ENCODE measurements at places on chromosomes 5 and 9. TPM values are rescaled to one million over a fixed set of nuclear protein-coding genes. Genes with fewer than 3 reads are reported as not detected.

Gene VCAN
- total RNA-seq, result 75.9 TPM

Gene HSD17B3
- not detected for total RNA-seq

Gene CCDC192
- 1.2 TPM for total RNA-seq

Gene PROB1
- 2.4 TPM for total RNA-seq

Gene SEMA6A
- total RNA-seq, result 37.8 TPM

Gene CDO1
- 3.5 TPM for total RNA-seq

Gene SIT1
- 0.52 TPM for total RNA-seq

Gene LCN9
- total RNA-seq, result not detected

Gene PIP5K1B
- 13.8 TPM for total RNA-seq

Gene ZNF608
- 29.6 TPM for total RNA-seq

Gene LHFPL2
- total RNA-seq, result 33.3 TPM

Gene CCDC183
- total RNA-seq, result 0.18 TPM

Gene SLC6A7
- total RNA-seq, result 0.10 TPM

Gene LECT2
- not detected for total RNA-seq

Gene TMEM215
- not detected for total RNA-seq

GRCh38 chr9:29422438-29422837 lies 1849.2 kb upstream of the C9orf72 start:
- no peak for DNase-seq

- no peak for DNase-seq
Measured at GRCh38 chr5:110356677-110357076, 369.8 kb downstream of the TMEM232 start.

DNA sequence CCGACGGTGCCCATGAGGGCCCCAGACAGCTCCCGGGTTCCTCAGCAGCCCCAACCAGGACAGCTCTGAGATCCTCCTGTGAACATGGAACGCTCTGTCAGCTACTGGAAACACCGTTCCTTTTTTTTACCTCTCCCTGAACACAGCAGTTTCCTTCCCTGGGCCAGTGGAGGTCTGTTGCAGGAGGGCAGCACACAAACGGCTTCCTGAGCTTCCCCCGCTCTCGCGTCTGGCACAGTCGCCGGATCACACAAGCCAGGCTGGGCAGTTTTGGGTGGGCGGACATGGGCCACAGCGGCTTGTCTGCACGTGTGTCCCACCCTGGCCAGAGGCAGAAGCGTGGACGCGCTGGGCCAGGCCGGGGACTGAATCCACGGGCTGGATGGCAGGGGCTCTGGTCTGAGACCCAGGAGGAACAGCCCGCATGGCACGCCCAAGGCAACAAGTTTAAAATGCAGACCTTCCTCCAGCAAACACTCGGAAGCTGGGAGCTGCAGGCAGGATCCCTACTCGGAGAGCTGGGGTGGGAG lies 106.8 kb upstream of the SARDH start:
- no peak for DNase-seq

GRCh38 chr5:142096382-142096781 lies 12.2 kb upstream of the NDFIP1 start:
- DNase-seq, result no peak

GRCh38 chr9:131500939-131501541 lies 1.7 kb upstream of the POMT1 start:
- no peak for DNase-seq

DNA sequence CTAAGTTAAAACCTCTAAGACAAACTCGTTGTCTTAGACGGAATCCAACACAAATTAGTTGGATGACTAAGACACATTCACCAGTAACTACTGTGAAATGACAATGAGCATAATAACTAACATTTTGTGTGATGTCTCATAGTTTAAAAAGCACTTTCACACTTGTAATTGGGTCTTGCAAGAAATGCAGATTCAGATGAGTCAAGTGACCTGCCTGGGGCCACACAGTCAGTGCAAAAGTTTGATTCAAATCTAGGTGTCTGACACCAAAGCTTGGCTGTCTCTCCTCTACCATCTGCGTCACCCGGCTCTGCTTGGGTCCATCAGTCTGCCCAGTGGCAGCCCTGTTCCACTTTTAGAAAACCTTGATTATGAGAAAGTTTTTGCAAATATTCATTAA lies 143.7 kb downstream of the TTLL11 start:
- no peak for DNase-seq

GRCh38 chr5:15117688-15118087 lies 246.1 kb upstream of the ANKH start:
- no peak for DNase-seq

- DNase-seq, result no peak
Measured at GRCh38 chr5:16687898-16688297, 71.1 kb upstream of the RETREG1 start.

- DNase-seq, result no peak
Measured at GRCh38 chr5:96006291-96006690, 44.6 kb upstream of the ELL2 start.

DNA sequence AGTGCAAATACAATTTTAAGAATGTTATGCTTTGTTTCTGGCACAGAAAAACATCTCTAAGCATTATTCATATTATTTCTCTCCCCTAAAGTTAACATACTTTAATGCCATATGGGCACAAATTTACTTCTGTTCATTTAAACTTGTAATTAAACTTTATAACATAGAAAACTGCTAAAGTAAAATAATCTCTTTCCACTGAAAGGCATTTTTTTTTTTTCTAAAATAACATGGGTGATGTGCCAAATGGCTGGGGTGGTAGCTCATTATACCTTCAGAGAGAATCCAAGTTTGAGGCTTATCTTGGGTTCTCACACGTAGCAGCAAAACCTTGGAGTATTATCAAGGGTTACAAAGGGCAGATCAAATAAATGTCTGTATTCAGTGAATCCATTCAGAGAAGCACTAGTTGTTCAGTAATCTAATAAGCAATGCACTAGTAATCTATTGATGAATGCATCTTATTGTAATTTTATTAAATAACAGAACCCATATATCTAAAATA lies 257.6 kb upstream of the POU5F2 start:
- DNase-seq, result no peak

- DNase-seq, result peak; percentile 95
Measured at GRCh38 chr5:138465261-138466124, at the start of gene EGR1. Gene EGR1 (plus strand): TSS chr5:138465479. CDS start chr5:138465762, 283 bp downstream.

DNA sequence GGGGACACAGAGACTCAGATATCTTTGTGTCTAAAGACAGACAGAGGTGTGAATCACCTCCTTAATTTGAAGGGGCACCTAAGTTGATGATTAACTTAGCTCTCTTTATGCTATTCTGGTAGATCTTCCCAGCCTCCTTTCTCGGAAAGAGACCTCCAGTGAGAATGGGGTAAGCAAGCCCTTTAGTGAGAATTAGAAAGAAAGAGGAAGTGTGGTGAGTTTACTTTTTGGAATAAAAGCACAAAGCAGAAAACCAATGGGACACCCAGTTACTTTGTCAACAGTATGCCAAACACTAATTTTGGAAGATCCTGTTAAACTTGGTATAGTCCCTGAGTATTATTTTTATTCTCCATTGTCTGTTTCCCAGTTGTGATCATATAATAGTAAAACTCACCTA lies 302.8 kb upstream of the RASA1 start:
- DNase-seq, result no peak

- no peak for DNase-seq
Measured at GRCh38 chr9:72415163-72415562, 50.2 kb upstream of the ZFAND5 start.

DNA sequence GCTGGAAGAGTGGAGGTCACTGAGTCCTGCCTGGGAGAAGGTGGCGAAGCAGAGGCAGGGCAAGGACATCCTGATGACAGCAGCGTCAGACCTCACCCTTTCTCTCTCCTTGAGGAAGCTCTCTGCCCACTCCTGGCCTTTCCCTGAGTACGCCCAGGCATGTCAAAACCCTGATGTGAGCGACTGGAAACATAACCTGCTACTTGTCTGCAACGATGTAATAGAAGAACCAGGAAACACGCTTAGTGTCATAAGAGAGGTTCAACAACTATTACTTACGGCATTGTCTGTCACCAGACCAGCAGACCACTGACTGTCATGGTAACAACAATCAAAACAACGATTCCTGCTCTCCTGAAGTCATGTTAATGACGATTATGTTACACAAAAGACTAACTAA lies 152.4 kb downstream of the ACTL7B start:
- DNase-seq, result no peak

- DNase-seq, result no peak
Measured at GRCh38 chr9:123201083-123201482, 67.3 kb downstream of the STRBP start.

DNA sequence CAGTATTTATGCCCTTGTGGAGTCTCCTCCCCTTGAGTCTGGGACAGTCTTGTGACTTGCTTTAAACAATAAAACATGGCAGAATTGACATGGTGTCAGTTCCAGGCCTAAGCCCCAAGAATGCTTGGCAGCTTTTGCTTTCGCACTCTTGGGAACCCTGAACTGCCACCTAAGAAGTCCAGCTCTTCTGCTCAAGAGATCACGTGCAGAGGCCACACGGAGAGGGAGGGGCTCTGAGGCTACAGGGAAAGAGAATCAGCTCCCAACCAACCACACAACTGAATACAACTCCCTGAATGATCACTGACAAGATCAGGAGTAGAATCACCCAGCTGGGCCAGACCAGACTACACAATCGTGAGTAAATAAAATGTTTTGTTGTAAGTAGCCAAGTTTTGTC lies 97.6 kb downstream of the MED27 start:
- no peak for DNase-seq

DNA sequence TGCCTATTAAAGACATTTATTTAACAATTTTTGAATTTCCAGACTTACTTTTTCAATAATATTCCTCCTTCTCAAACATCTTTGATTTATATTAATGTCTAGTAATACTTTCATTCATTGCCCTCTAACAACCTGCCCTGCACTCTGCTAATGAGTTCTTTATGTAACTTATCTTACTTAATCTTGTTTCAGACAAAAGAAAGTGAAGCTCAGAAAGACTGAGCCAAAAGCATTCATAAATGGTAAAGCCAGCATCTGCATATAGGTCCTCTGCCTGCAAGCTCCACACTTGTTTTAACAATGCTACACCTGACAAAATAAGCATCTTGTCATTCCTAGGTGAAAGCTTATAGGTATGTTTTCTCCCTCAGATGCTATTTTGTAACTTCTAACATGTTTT lies 2.4 kb upstream of the TNPO1 start:
- DNase-seq, result no peak

DNA sequence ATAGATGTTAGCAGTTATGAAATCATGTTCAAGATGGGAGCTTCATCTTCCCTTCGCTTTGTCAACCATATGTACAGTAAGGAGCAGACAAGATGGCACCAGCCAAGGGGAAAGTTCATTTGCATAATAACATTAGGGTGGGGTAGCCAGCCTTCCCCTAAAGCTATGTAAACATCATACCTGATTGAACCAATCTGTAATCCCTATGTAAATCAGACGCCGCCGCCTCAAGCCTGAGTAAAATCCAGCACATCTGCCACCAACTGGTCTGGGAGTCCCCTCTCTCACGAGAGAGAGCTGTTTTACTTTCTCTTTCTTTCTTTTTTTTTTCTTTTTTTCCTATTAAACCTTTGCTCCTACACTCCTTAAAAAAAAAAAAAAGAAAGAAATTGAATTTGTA lies 30.8 kb upstream of the REEP2 start:
- DNase-seq, result no peak

- no peak for DNase-seq
Measured at GRCh38 chr9:92190536-92190790, 75.2 kb upstream of the SPTLC1 start.

DNA sequence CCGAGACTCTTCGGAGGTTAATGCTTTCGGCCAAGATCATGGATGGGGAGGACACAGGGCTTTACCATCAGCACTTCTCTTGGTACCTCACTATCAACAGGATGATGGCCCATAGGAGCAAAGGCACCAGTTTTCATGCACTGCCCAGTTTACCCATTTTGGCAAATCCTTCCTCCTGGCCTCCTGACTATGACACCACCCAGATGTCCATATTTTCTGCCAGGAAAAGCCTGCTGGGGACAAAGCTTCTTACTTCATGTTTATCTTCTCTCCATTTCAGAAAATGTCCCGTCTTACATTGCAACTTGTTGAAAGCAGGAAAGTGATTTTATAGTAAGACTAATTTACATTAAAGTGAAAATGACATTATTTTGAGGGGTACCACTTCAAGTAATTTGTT lies 61.4 kb upstream of the GAS1 start:
- DNase-seq, result no peak

GRCh38 chr9:37437621-37438020 lies 15.1 kb downstream of the GRHPR start:
- no peak for DNase-seq

- no peak for DNase-seq
Measured at GRCh38 chr5:102418531-102418930, 80.3 kb downstream of the SLCO6A1 start.

GRCh38 chr5:31854181-31855133 lies 215.5 kb downstream of the PDZD2 start:
- DNase-seq, result peak; percentile 43

DNA sequence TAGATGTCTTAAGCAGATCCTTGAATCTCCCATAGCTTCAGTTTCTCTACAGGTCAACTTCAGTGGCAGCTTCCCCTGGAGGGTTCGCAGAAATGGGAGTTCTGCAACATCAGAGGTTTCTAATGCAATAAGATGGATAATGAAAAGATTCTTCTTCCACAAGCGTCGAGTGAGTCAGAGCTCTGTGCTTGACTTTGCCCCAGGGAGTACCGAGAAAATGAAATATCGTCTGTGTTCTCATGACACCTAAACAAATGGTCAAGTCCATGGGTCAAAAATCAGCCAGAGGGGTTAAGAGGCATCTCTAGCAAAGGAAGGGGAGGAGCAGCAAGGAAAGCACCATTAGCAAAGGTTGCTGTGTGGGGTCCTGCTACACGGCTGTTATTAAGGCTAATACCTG lies 3.2 kb upstream of the ADRA1B start:
- DNase-seq, result no peak

DNA sequence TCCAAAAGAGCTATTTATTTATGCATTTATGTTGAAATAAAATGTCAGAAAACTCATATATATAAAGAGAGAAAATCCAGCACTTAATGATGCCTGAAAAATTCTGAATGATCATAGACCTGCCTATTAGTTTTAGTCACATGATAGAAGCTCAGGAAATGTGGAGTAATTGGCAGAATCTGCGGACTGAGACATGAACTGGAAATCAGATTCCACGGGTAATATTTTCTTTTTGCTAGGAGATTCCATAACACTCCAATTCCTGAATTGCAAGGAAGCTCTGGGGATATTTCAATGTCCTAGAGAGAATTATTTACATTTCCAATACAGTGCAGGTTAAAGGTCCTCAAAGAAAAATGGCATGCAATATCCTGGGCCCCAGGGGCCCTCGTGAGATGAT lies 778.8 kb downstream of the SEMA5A start:
- DNase-seq, result no peak

- DNase-seq, result no peak
Measured at GRCh38 chr5:81800797-81801196, 49.9 kb upstream of the SSBP2 start.

- DNase-seq, result no peak
Measured at GRCh38 chr9:92720209-92720765, 44.3 kb downstream of the BICD2 start.
